Nucleus accumbens (tissue), 56 donors: ENCODE measurements at places on chromosomes 2 and 18.

DNA sequence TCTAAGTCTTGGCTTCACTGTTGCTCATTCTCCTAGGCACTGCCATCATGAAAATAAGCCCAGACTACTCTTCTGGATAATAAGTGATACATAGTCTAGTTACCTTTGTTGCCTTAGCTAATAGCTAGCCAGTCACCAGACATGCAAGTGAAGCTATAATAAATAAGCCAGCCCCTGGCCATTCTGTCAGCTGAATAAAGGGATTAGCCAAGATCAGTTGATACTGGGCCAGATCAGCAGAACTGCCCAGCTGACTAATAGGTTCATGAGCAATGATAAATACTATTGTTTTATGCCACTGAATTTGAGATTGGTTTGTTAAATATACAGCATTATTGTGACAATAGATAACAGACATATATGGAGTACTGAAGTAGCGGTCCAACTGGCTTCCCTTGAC is 8.0 kb upstream of the C2orf69 start:
- DNase-seq: no peak

DNA sequence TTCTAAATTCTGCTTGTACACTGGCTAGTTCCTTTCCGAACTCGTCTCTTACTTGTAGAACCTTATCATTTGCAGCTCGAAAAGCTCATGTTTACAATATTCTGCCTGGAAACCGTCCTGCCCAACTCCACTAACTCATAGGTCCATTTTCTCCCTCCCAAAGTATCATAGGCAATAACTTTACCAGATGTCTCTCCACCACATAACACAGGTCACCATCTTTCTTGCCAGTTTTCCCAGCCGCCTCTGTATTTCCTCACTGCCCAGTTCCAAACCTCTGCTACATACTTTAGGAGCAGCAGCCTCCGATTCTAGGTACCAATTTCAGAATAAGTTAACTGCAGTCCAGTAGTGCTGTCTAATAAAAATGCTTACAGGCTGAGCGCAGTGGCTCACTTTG is 259.5 kb downstream of the GLI2 start:
- no peak for DNase-seq

DNA sequence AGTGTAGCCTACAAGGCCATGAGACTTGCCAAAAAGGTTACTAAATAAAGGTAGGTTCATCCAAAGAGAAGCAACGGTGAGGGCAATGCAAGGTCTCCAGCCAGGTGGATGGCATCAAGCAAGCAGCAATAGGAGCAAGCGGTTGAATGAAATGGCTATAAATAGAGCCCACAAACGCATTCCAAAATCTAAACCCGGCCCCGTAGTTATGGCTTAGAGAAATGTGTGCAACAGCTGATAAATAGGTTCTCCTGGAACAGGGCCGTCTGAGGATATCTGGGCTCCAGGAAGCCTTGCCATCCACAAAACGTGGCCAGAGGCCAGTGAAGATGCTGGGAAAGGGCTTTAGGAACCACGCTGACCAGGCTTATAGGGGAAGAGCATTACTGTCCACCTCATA is 146.1 kb upstream of the PID1 start:
- no peak for DNase-seq

DNA sequence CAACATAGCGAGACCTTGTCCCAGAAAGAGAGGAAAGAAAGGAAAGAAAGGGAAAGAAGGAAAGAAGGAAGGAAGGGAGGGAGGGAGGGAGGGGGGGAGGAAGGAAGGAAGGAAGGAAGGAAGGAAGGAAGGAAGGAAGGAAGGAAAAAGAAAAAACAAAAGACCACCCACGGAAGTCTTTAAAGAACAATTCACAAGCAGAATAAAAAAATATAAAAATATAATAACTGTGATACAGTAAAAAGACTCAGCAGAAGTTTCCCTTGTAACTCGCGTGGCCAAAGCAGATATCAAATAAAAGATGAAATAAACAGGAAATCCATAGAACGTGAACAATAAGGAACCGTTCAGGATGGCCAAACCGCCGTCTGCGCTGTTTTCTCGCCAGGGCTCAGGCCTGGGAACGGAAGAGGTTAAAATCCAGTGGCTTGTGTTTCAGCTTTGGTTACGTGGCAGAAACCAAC is 1.2 kb upstream of the SLC1A4 start:
- DNase-seq: no peak

DNA sequence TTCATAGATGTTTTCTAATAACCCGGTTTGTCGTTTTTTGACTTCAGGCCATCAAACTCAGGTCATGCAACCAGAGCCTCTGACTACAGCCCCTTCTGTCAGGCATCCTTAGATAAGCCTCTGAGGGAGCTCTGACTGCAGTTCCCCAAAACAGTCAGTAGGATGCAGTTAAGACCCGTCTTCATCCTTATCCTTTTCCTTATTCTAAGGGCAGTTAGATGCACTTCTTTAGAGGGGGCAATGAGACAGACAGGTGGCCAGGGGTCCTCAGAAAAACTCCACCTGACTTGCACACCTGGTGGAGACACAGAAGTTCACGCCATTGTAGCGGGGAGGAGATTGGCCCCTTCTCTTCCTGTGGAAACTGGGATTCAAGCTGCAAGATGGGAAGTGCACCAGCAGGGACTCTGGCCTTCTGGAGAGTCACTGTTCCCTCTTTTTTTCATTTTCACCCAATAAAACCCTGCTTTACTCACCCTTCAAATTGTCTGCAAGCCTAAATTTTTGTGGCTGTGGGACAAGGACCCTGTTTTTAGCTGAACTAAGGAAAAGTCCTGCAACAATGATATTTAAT is 104.8 kb upstream of the TFPI start:
- no peak for DNase-seq
